ENCODE measurements at places on chromosomes 6 and 20. TPM values are rescaled to one million over a fixed set of nuclear protein-coding genes. Genes with fewer than 3 reads are reported as not detected.

DNA sequence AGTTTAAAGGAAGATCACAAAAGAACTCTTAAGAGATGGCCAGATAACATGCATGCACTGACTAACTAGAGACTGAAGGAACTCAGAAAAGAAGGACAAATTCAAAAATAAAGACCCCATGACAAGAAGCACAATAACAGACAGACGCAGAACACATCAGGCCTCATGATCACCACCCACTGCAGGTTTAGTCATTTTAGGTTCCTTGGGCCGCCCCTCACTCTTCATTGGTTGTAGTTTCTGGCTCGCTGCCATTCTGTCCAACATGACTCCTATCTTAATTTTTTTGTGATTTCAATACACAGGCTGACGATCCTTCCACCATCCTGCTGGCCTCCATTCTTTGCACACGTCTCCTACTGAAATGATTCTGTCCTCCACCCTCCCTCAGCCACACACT is 21.6 kb downstream of the STX7 start:
- peaks cover 10% of the 10 kb centered on the region for H3K4me1 ChIP-seq
- no peak for DNase-seq
- H3K36me3 ChIP-seq, result peaks cover 4% of the 10 kb centered on the region
- no peaks in the 10 kb centered on the region for H3K27me3 ChIP-seq

DNA sequence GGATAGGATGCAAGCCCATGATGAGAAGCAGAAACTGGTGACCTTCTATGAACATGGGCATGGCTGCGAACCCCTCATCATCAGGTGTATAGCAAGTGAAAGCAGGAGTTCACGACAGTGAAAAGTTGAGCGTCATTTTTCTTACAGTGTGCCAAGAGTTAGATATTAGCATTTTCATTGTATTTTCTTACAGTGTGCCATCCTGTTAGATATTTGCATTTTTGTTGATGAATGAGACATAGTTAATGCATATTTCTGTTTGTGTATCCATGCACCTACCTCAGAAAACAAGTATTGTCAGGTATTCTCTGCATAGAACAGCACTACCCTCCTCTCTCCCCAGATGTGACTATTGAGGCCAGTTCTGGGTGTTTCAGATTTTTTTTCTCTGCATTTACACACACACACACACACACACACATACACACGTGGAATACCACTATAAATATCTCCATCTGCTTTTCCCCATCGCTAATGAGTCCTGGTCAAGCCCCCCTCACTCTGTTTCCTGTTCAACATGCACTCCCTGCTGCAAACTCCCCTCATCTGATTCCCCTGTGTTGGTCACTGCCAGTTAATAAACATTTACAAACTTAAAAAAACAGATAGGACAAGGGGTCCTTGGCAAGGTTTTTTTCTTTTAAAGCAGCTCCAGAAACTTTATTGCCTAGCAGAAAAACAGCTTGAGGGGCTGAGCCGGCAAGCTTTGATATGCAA is 41.7 kb downstream of the PLN start:
- DNase-seq, result no peak
- no peak overlapping the region for H3K27ac ChIP-seq
- no peaks in the 10 kb centered on the region for H3K27me3 ChIP-seq
- no peak overlapping the region for H3K4me3 ChIP-seq
- H3K4me1 ChIP-seq, result peaks cover 4% of the 10 kb centered on the region

DNA sequence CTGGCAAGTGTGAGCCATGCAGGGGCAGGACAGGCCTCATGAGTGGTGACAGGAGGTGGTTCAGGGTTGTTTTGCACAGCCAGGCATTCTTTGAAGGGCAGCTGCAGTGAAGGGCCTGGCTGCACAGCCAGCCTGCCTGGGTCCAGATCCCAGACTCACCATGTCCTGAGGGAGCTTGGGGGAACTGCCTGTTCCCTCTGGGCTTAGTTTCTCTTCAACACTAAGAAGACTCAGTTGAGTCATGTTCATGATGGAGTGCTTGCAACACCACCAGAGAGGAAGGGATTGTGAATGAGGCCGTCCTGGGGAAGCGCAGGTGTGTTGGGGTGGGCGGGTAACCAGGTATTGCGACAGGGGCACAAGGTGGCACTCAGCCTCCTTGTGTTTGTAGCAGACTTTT is 102.4 kb downstream of the CDH26 start:
- no peak overlapping the region for H3K27ac ChIP-seq
- DNase-seq, result no peak
- H3K27me3 ChIP-seq, result no peaks in the 10 kb centered on the region

GRCh38 chr6:113980937-113981554 is 10.1 kb upstream of the HDAC2 start:
- H3K4me1 ChIP-seq, result no peaks in the 10 kb centered on the region
- peak; percentile 69 for DNase-seq
- no peak overlapping the region for H3K27ac ChIP-seq

GRCh38 chr20:56443654-56444540 is 24.5 kb upstream of the RTF2 start:
- H3K27ac ChIP-seq, result no peak overlapping the region
- H3K4me3 ChIP-seq, result no peak overlapping the region
- no peaks in the 10 kb centered on the region for H3K4me1 ChIP-seq
- H3K27me3 ChIP-seq, result no peaks in the 10 kb centered on the region
- no peaks in the 10 kb centered on the region for H3K36me3 ChIP-seq

DNA sequence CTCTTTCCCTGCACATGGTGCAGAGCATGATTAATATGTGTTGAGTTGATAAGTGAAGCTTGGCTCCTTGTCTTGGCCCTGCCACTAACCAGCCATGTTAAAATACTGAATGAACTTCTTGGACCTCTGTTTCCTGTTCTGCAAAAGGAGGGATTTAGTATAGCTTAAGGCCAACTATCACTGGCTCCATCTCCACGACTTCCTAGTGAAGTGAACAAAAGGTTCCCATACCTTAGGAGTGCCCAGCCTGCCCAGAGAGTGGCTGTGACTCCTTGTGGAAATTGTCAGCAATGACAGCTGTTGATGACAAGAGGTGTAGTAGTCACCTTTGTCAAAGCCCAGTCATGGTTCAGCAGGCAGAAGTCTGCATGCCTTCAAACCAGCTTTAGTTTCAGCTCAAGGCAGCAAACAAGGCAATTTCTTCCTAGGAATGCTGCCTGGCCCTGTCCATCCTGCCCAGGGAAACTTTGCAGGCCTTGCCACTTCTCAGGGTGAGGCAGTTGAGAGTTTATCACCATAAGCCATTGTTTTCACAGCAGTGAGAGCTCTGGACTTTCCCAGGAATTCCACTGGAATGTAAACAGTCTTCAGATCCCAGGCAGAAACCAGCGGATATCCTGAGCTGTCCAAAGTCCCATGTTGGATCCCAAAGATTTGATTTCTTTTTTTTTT is 169.7 kb upstream of the TNFAIP3 start:
- no peaks in the 10 kb centered on the region for H3K4me1 ChIP-seq
- no peak overlapping the region for H3K27ac ChIP-seq
- H3K27me3 ChIP-seq, result no peaks in the 10 kb centered on the region

GRCh38 chr20:59153832-59154231 is 9.8 kb upstream of the ZNF831 start:
- H3K4me1 ChIP-seq, result no peaks in the 10 kb centered on the region
- DNase-seq, result no peak
- no peaks in the 10 kb centered on the region for H3K36me3 ChIP-seq
- H3K27ac ChIP-seq, result no peak overlapping the region
- H3K27me3 ChIP-seq, result no peaks in the 10 kb centered on the region

DNA sequence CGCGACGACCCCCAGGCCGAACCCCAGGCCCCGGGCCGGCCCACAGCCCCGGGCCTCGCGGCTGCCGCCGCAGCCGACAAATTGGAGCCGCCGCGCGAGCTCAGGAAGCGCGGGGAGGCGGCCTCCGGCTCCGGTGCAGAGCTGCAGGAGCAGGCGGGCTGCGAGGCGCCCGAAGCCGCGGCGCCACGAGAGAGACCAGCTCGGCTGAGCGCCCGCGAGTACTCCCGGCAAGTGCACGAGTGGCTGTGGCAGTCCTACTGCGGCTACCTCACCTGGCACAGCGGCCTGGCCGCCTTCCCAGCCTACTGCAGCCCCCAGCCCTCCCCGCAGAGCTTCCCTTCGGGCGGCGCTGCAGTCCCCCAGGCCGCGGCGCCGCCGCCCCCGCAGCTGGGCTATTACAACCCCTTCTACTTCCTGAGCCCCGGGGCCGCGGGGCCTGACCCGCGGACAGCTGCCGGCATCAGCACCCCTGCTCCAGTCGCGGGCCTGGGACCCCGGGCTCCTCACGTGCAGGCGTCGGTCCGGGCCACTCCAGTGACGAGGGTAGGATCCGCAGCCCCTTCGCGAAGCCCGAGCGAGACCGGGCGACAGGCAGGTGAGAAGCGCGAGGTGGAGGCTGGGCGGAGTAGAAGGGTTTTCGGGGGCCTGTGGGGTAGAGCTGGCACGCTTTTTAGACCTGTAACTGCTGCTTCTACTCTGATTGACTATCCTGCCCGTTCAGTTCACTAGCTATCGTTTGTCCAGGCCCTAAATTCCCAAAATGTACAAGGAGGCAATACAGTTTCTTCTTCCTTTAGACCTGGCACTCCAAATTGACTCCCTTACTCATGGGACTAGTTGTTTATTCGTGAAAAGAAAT is 654 bp downstream of the FAM8A1 start:
- peak overlapping the region; percentile 84 for H3K4me3 ChIP-seq
- H3K36me3 ChIP-seq, result peaks cover 2% of the 10 kb centered on the region
- DNase-seq, result peak; percentile 64
- H3K27ac ChIP-seq, result no peak overlapping the region

DNA sequence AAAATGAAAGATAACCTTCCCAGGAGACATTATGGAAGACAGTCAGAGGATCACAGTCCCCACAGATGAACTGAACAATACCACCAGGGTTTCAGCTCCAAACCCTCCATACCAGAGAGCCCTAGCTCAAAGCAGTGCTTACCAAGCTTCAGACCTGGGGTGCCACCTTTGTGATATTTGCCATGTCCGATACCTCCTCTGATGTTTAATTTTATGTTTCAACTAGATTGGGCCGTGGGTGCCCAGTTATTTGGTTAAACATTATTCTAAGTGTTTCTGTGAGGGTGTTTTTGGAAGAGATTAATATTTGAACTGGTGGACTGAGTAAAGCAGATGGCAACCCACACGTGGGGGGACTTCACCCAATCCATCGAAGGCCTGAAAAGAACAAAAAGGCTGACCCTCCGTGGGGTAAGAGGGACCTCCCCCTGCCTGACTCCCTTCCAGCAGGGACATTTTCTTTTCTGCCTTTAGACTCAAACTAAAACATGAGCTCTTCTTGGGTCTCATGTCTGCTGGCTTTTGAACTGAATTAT is 11.8 kb downstream of the SCML4 start:
- DNase-seq, result no peak
- H3K27ac ChIP-seq, result no peak overlapping the region
- no peaks in the 10 kb centered on the region for H3K4me1 ChIP-seq
- no peak overlapping the region for H3K4me3 ChIP-seq
- no peaks in the 10 kb centered on the region for H3K27me3 ChIP-seq

DNA sequence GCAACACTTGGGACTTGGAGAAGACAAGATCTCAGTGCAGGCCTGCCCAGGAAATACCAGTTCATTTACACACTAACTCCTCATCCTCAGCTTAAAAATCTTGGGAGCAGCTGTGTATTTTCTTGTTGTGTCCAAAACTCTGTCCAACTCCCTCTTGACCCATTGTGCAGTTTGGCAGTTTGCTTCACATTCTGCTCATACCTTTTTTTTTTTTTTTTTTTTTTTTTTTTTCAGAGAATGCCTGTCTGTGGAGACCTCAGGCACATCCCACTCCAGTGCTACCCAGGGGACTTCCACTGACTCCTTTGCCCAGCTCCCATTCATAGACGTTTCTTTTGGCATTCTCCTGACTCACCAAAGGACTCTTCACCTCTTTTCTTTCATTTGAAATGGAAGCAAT is 265.8 kb upstream of the TCF21 start:
- no peaks in the 10 kb centered on the region for H3K27me3 ChIP-seq
- DNase-seq, result no peak
- no peaks in the 10 kb centered on the region for H3K4me1 ChIP-seq
- no peaks in the 10 kb centered on the region for H3K36me3 ChIP-seq
- H3K27ac ChIP-seq, result no peak overlapping the region

GRCh38 chr6:22965889-22966288 is 396.5 kb downstream of the HDGFL1 start:
- no peak overlapping the region for H3K4me3 ChIP-seq
- no peaks in the 10 kb centered on the region for H3K4me1 ChIP-seq
- no peak overlapping the region for H3K27ac ChIP-seq
- DNase-seq, result no peak
- H3K27me3 ChIP-seq, result no peaks in the 10 kb centered on the region

The CYP39A1 gene
- total RNA-seq, result 0.59 TPM

The C4B gene
- total RNA-seq, result 2.7 TPM

Measured in H9 (cell line).